GM12891 (cell line): ENCODE measurements at places on chromosomes 2 and 18.

- DNase-seq, result no peak
Measured at GRCh38 chr18:74515620-74516231, 18.6 kb upstream of the CNDP1 start.

DNA sequence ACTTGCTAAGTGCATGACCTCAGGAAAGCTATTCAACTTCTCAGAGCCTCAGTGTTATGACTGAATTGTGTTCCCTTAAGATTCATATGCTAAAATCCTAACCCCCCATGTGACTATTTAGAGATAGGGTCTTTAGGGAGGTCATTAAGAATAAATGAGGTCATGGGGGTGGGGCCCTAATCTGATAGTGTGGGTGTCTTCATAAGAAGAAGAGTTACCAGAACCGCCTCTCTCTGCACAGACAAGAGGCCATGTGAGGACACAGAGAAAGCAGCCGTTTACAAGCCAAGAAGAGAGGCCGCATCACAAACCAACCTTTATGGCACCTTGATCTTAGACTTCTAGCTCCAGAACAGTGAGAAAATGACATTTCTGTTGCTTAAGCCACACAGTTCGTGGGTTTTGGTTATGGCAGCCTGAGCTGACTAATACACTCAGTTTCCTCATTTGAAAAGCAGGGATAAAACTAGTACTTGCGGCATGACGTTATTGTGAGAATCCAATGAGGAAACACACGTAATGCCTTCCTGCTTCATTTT is 9.9 kb downstream of the SH2D6 start:
- DNase-seq, result no peak

GRCh38 chr18:8536231-8536630 is 73.0 kb upstream of the RAB12 start:
- no peak for DNase-seq

DNA sequence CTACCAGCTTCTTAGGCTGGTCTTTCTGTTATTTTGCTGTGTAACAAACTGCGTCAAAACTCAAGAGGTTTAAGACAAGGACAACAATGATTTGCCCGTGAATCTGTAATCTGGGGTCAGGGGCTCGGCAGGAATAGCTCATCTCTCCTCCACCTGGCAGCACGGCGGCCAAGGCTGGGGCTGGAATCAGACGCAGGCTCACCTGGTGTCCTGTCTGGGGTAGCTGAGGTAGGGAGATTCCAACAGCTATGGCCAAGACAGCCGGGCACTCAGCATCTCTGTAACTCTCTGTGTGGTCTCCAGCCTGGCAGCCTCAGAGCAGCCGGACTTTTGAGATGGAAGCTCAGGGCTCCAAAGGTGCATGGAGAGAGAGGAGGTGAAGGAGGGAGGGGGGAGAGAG is 42.3 kb downstream of the DNER start:
- no peak for DNase-seq

DNA sequence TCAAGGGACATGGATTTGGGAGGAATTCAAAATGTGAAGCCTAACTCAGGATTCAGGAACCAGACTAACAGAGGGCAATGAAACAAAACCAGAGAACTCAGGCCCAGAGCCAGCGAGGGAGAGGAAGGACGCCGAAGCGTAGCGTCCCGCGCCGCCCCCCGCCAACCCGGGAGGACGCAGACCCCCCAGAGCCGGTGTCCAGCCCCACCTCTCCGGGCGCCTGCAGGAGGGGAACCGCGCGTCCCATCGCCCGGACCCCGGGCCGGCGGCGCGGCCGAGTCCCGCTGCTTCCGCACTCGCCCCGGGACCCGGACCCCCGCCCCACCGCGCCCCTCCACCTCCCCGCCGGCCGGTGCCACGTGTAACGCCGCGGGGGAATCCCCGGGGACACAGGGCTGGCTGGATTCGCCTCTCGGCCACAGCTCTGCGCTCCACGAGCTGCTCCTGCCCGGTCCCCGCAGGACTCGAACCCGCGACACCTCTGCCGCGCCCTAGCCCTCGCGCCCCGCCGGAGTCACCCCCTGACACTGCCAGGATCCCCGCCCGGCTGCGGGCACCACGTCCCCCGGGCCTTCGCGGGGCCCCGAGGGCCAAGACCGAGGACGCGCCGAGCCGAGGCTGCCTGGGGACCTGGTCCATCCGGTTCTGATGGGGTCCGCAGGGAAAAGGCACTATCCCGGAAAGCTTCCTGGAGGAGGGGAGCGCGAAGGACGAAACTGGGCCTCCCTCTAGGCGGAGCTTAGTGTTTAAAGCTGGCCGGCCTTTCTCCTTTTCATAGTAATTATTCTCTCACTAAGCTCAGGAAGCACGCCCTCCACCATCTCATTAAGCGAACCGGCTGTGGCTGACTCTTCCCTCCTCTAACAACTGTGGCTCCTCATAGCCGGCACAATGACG is 40.4 kb upstream of the FAM124B start:
- DNase-seq, result peak; percentile 32

- DNase-seq, result no peak
Measured at GRCh38 chr2:138356178-138356577, 145.4 kb upstream of the SPOPL start.

DNA sequence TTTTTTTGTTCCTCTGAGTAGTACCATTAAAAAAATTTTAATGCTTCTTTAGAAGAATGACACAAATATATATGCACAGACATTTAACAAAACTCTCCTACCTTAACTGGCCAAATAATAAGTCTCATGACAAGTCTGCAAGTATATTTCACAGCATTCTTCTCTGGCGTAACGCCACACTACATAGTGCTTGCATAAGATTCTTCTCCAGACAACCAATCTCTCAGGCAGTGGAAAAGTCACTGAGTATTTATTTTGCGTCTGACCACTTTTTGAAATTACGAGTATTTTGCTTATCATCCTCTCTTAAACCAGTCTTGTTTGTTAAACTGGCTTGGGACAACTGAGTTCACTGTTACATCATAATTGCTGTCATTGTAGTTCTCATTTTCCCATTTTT is 749.2 kb downstream of the ADCYAP1 start:
- no peak for DNase-seq
